ENCODE measurements at places on chromosomes 4 and X.

DNA sequence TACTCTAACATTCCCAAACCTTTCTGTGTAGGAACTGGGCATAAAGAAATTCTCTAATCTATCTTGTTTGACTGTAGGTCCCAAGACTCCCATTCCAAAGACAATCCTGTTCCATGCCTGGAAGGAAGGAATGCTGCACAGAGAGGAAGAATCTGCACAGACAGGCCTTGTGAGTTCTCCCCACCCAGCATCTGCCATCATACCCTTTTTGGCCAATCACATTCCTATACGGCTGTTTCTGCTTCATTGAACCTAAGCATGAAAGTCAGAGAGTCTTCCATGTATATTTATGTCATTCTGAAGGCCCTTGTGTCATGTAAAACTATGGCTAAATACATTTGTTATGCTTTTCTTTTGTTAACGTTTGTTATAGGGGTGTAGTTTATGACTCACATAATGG lies 667.7 kb upstream of the IGFBP7 start:
- no peak for DNase-seq

- DNase-seq: peak; percentile 13
Measured at GRCh38 chr4:90137555-90137954, 10.4 kb downstream of the CCSER1 start.

DNA sequence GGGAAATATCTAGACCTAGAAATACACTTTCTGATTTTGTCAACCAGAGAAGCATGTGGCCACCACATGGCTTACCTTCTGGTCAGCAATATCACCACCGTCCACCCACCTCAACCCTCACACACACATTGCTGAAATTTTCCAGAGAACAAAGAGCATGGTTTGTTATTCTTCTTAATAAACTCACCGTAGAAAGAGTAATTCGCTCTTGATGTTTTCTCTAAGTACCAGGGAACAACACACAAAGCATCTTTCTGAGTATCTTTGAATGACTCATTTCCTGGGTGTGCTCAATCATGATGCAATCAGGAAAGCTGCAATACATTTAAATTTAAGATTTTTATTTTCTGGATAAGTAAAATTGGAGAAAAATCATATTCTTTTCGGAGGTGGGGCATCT lies 24.7 kb upstream of the LRAT start:
- DNase-seq: peak; percentile 42

- DNase-seq: no peak
Measured at GRCh38 chr4:109994415-109994827, 81.7 kb downstream of the EGF start.

GRCh38 chr4:106277140-106277675 lies 38.8 kb downstream of the TBCK start:
- DNase-seq: no peak

DNA sequence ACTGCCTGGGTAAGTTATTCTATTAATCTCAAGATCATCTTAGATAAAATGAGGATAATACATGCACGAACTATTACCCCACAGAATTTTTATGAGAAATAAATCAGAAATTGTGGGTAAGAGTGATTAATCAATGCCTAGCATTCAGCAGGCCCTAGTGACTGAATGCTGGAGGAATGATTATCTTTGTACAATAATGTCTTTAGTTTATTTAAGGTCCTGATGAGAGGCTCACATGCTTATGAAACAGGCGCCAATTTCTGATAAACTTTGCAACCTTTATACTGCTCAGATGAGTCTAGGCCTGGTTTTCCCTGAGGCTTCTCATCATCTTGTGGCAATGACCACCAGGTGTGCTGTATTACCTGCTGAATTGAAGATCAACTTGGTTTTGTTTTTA lies 27.8 kb upstream of the BMP2K start:
- no peak for DNase-seq

- no peak for DNase-seq
Measured at GRCh38 chrX:51456814-51457213, 39.6 kb downstream of the NUDT11 start.

DNA sequence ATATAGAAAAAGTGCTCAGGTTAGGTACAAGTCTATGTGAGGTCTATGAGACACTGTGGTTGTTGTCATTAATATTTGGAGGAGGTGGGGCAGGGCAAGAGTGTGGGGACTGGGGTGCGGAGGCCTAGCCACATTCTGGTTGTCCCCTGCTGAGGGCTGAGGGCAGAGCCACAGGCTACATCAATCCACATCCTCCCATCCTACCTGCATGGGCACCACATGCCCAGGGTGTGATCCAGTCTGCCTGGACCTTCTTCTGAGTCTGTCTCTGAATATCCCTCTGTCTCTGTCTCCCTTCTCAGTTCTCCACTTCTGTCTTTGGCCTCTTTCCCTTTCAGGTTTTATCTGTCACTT lies 1.2 kb upstream of the GATA1 start:
- DNase-seq: no peak

DNA sequence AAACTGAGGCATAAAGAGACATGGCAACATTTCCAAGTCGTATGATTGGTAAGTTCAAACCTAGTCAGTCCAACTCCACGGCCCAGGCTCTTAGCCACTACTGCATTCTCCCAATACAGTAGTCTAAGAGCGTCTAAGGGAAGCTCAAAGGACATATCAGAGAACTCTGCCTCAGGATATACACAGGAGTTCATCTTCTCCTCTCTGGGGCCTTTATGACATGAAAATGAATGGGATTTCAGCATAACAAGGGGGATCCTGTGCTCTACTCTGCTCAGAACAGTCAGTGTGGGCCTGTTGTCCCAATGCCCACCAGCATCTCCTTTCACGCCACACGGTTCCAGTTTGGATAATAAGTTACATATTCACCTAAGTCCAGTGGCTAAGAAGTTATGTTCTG lies 4.2 kb downstream of the GASK1B start:
- no peak for DNase-seq

- peak; percentile 0 for DNase-seq
Measured at GRCh38 chrX:95893636-95894035, 791.0 kb upstream of the DIAPH2 start.

DNA sequence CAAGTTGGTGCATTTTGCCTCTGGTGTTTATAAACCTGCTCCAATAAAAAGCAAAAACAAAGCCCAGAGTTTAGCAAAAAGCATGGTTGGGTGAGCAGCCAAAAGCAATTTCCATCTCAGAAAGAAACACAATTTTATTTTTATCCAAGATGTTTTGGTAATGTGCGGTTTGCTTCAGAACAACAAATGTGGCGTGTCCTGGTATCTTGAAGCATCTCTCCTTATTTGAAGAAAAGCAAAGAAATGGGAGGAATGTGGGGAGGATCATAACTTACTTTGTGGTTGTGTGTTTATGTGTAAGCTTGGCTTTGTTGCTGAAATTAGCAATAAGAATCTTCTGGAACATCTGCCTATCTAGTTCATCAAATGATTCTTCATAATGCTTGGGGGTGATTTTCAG lies 88.3 kb upstream of the DDX3X start:
- DNase-seq: no peak

DNA sequence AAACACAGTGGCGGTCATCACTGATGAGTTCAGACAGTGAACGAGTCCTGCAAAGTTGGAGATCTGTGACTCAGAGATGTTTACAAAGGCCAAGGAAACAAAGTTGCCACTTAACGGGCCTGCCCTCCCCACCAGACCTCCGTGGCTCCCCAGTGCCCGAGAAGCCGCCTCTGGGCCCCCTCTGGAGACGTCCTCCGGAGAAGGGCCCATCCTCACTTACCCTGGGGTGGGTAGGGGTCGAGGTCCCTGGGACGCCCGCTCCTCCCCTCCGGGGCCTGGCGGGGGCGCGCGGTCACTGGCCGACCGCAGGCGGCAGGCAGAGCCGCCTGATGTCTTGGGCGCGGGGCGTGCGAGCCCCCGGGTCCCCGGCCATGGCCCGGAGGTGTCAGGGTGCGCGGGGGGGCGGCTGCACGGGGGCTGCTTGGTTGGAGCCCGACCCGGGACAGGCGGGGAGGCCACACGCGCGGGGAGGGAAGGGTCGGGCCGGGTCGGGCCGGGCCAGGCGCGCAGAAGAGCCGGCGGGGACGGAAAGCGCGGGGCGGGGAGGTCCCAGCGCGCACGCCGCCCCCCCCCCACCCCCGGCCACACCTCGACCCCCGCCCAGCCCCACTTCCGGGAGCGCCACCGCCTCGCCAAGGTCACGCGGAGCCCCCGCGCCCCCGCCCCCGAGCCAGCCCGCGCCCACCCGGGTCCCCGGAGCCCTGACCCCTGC lies 529 bp downstream of the DHRSX start:
- peak; percentile 49 for DNase-seq

DNA sequence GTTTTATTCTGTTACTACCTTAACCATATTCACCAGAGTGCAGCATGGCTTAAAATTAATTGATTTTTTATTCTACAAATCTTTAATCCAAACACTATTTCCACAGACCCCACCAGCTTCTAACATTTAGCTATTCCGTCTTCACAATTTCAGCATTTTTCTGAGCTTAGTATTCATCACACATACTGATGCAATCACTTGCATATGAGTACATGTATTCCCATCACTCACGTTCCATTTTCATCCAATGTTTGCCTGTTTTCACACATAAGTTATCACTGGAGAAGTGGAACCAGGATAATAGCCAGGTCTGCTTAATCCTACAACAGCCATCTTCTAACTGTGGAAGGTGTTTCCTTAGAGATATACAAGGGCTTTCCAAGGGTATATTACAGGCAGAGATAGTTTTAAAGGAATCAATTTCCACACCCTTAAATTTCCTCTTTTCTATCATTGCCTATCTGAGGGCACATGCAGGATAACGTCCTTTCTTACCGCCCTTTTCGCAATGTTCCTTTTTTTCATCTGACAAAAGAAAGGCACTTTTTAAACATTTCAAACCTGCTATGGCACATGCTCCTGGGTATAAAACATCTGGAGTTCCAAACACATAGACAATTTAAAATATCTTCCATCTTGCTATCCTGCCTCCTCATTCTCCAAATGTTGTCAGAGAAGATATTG lies 115.8 kb downstream of the CORIN start:
- DNase-seq: no peak

- DNase-seq: no peak
Measured at GRCh38 chr4:90476019-90476418, 348.8 kb downstream of the CCSER1 start.

GRCh38 chr4:7463566-7464258 lies 29.0 kb upstream of the PSAPL1 start:
- no peak for DNase-seq

GRCh38 chr4:21366312-21366711 lies 582.3 kb downstream of the KCNIP4 start:
- peak; percentile 22 for DNase-seq

DNA sequence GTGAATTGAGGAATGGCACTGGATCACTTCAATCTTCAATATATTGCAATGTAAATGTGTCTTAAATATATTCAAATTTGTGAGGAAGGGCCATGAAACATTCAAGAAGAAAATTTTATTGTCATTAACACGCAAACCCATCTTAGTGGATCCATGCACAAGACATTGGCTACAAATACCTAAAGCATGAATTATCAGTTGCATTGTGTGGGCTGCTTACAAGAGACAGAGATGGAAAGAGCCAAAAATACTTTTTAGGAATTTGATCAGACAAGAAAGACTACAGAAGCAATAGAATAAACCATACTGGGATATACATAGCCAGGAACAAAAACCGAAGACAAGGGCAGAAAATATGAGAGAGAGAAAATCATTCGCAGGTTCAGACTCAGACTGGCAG lies 616.2 kb upstream of the GRIA3 start:
- DNase-seq: no peak

DNA sequence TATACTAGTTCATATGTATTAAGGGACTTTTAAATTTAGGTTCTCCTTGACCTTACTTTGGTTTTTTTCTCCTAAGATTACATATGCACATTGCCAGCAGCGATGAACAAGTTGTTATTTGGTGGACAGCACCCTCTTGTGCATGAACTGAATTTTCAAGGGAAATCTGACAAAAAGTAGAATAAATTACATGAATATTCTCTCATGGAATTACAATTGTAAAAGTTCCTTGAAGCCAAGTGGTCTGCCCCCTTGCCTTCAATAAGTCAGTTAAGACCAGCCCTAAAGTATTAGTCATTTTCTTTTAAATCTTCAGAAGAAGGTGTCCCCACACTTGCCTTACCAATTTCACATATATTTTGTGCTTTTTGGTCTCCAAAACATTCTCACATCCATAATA lies 30.7 kb upstream of the SMARCA5 start:
- peak; percentile 46 for DNase-seq

GRCh38 chr4:80243274-80244018 lies 23.0 kb upstream of the FGF5 start:
- no peak for DNase-seq

GRCh38 chr4:27176400-27176799 lies 315.8 kb downstream of the STIM2 start:
- peak; percentile 13 for DNase-seq

Data from HT1080 (cell line).